ENCODE measurements at places on chromosomes 1 and 21.

- no peak for DNase-seq
Observed at GRCh38 chr1:53661496-53661895, 77.5 kb downstream of the GLIS1 start.

GRCh38 chr1:1202831-1203560, 3.4 kb downstream of the TNFRSF18 start:
- no peak for DNase-seq

- DNase-seq, result no peak
Observed at GRCh38 chr1:117286145-117286544, 75.4 kb upstream of the VTCN1 start.

GRCh38 chr1:26740952-26741351, 45.1 kb downstream of the ARID1A start:
- DNase-seq, result no peak

DNA sequence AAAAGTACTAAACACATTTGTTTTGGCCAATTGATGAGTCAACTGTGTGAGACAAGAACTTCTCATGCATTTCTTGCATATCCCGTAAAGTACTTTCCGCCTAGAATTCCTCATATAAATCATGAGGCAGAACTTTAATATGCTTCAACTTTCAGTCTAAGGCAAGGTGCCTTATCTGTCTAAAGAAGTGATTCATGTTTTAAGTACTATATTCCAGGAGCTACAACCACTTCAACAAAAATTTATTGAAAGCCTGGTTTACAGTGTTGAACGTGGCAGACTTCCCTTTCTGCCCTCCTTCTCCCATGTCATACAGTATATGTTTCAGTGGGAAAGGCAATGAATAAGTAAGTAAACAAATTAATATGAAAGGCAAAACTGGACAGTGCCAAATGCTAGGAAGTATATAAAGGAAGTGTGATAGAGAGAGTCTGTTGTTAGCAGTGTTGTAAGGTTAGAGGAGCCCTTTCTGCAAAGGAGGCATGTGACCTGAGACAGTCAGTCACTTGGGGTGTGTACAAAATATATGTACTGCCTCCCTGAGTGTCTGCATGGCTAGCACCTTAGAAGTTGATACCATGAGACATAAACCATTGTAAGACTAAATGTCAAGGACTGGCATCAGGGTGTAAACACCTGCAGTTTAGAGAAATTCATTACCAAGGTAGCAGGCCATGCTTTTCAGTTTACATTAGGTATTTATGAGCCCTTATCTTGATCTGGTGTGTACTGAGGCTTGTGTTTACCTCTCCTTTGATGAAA, 362.2 kb downstream of the SRGAP2C start:
- DNase-seq, result no peak

- no peak for DNase-seq
Observed at GRCh38 chr1:186042230-186042629, 308.0 kb downstream of the HMCN1 start.

GRCh38 chr1:111392460-111392945, 35.0 kb downstream of the OVGP1 start:
- DNase-seq, result no peak

DNA sequence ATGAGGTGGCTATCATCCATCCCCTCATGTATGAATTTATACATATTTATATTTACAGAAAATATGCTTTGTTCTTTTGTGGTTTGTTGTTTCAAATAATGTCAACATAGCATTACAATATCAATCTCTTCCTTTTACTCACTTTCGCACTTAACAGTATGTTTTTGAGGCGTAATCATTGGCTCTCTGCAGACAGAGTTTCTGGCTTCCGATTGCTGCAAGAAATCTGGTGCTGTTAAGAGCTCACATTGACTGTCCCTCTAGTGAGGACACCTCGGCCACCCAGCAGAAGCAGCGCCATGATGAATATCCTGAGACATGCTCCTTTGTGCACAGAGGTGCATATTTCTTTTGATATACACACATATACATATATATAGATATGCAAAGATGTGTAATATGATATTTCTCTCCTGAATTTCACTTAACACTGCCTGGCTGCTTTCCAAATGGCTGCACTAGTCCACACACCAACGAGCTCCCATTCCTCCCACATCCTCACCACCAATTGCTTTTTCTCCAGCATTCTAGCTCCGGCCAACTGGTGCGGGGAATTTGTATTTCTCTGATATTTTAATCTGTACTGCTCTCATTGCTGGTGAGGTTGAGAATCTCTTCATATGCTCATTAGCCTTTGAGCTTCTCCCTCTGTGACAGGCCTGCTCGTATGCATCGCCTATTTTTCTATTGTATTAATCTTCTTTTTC, 248.4 kb downstream of the SIPA1L2 start:
- no peak for DNase-seq

- peak; percentile 26 for DNase-seq
Observed at GRCh38 chr1:165369255-165369848, 12.8 kb upstream of the LMX1A start.

GRCh38 chr1:29271724-29272123, 35.4 kb downstream of the PTPRU start:
- DNase-seq, result peak; percentile 66

- no peak for DNase-seq
Observed at GRCh38 chr1:56867491-56867890, 12.9 kb downstream of the C8A start.

Data from fibroblast of the conjunctiva (primary cell).